PC-9 (cell line): ENCODE measurements at places on chromosomes 4 and X. TPM values are rescaled to one million over a fixed set of nuclear protein-coding genes. Genes with fewer than 3 reads are reported as not detected.

DNA sequence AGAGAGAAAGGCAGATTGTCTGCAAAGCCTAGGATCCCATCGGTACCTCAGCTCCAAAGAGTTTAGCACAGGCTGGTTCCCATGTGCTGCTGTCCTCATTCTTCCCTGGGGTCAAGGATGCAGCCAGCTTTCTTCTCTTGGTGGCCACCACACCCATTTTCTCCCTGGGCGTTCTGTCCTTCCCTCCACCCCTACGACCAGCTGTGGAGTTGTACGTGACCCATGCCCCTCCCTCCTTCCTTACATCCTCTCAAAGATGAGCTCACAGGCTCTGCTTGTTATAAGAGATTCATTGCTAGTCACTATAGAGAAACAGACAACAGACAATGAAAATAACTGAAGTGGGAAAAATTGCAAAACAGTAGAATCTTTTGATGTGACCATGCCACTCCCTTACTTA, 74.0 kb upstream of the KLF3 start:
- no peaks in the 10 kb centered on the region for H3K36me3 ChIP-seq
- H3K27me3 ChIP-seq = no peaks in the 10 kb centered on the region
- DNase-seq = no peak
- H3K4me3 ChIP-seq = no peak overlapping the region

DNA sequence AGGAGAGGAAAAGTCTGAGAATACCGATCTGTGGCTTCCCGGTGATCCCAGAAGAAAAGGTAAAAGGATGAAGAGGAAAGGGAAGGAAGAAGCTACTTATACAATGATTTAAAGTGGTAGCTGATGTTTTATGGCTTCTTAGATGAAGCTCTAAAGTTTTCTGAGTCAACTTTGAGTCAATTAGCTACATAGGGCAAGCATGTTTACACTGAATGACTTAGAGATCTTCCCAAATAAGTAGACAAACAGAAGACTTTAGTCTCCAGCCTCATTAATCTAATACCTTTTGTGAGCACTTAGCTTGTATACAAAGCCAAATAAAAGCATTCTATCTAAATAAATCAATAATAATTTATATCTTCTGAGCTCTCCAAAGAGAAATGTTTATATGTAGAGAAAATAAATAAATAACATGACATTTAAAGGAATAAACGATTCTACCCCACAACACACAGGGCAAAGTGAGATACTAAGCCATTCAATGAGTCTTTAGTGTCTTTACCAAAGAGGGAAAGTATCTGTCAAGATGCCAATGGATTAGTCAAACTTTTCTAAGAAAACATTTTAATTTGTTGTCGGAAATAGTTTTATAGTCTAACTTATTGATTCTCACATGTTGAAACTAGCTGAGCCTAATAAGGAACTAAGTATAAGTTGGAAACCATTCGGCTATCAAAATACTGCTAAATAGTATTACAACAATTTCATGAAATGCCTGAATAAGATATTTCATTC, 46.0 kb upstream of the TMEM184C start:
- H3K27ac ChIP-seq = no peak overlapping the region
- DNase-seq = no peak
- H3K36me3 ChIP-seq = no peaks in the 10 kb centered on the region
- no peak overlapping the region for H3K4me3 ChIP-seq

GRCh38 chrX:98548519-98548918, 1664.8 kb downstream of the RPA4 start:
- H3K36me3 ChIP-seq = no peaks in the 10 kb centered on the region
- H3K27me3 ChIP-seq = no peaks in the 10 kb centered on the region
- no peaks in the 10 kb centered on the region for H3K4me1 ChIP-seq
- no peak overlapping the region for H3K27ac ChIP-seq

Gene SPIN2B
- total RNA-seq = 31.2 and 36.0 TPM in 2 replicates

DNA sequence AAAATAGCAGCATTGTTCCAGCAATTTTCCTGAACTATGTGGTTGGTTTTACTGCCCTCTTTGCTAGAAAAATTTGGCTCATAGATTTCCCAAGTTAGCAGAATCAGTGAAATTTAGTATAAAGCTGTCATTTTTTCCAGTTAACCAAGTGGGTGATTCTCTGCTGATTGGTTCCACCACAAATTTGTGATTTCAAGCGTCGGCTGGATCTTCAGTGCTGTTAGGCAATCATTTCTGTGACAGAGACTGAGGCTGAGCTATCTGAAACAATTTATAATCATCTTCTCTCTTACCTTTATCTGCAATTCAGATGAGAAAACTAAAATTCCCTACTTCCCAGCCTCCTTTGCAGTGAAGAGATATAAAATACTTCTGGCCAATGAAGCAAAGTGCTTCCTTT, 68.6 kb upstream of the OTUD4 start:
- no peaks in the 10 kb centered on the region for H3K4me1 ChIP-seq
- no peak for DNase-seq
- H3K27me3 ChIP-seq = no peaks in the 10 kb centered on the region
- H3K4me3 ChIP-seq = no peak overlapping the region
- H3K27ac ChIP-seq = no peak overlapping the region

Gene MSN
- 177 and 235 TPM in 2 replicates for total RNA-seq

Gene TLR6
- total RNA-seq = 7.9 and 9.3 TPM in 2 replicates

- H3K27me3 ChIP-seq = no peaks in the 10 kb centered on the region
- H3K27ac ChIP-seq = no peak overlapping the region
- H3K36me3 ChIP-seq = no peaks in the 10 kb centered on the region; the same call in 1 of the 2 replicates
- H3K4me1 ChIP-seq = no peaks in the 10 kb centered on the region
Measured at GRCh38 chr4:38049545-38050170, 89.5 kb downstream of the PTTG2 start.

Gene FGF5
- total RNA-seq = not detected in 2 replicates

DNA sequence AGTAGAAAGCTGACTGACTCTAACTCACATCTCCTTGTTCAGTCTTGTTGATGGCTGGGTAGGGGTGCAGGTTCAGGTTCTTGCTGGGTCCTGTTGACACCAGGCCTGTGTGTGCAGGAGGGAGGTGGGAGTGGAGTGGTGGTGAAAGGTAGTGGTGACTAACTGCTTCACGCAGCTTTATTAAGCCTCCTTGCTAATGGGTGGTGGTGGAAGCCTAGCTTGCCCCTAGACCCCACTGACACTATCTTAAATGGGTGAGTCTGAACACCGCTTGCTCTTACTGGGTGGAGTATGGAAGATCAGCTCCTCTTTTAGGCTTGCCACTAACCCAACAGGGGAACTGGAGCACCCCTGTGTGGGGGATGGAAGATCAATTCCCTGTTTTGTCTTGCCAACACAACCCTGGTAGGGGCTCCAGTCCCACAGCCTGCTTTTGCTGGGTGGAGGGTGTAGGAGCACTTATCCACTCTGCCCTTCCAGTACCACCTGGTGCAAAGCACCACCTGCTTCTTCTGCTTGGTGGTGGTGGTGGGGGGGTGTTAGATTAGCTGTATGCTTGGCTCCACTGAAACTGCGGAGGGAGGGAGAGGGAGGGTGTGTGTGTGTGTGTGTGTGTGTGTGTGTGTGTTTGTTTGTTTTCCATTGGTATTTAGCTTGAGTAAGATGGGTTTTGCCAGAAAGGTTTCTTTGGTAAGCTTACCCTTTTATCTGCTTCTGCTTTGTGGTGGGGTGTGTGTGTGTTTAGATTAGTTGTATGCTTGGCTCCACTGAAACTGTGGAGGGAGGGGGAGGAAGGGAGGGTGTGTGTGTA, 25.6 kb downstream of the KDM6A start:
- H3K27ac ChIP-seq = no peak overlapping the region
- no peak for DNase-seq
- H3K27me3 ChIP-seq = no peaks in the 10 kb centered on the region
- H3K4me3 ChIP-seq = no peak overlapping the region
- H3K36me3 ChIP-seq = no peaks in the 10 kb centered on the region

DNA sequence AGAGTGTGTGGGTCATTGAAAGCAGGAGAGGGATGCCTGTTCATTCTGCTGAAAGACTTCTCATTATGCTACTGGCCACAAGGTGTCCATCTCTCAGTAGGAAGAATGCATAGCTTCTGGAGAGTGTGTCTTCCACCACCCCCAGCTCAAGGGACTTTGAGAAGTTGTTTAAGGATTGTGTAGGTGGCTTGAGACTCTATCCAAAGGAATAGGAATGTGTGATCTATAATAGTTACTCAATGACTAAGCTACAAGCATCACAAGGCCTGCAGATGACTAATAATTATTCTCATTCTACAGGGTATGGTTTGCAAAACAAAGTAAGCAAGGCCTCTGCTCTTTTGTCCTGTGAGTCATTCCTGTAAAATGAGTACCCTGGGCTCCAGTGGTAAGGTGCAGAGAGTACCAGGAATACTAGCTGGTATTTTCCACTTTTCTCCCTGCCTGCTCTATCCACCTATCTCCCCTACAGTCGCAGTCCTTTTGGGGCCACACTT, 279.8 kb upstream of the BOD1L1 start:
- peak; percentile 99 for DNase-seq
- H3K4me1 ChIP-seq = peaks cover 25% of the 10 kb centered on the region
- H3K4me3 ChIP-seq = no peak overlapping the region
- H3K27ac ChIP-seq = peak overlapping the region; percentile 94
- no peaks in the 10 kb centered on the region for H3K27me3 ChIP-seq

- no peaks in the 10 kb centered on the region for H3K4me1 ChIP-seq
- no peaks in the 10 kb centered on the region for H3K36me3 ChIP-seq
- H3K27me3 ChIP-seq = no peaks in the 10 kb centered on the region
- H3K27ac ChIP-seq = no peak overlapping the region
Measured at GRCh38 chrX:2401201-2401589, 99.6 kb downstream of the DHRSX start.

GRCh38 chr4:26319949-26320537, 771 bp upstream of the RBPJ start:
- H3K27me3 ChIP-seq = no peaks in the 10 kb centered on the region
- peak overlapping the region; percentile 88 for H3K27ac ChIP-seq
- peak; percentile 38 for DNase-seq
- peaks cover 20% of the 10 kb centered on the region; the same call in 1 of the 2 replicates for H3K4me1 ChIP-seq

GRCh38 chr4:176482972-176483371, 163.2 kb downstream of the SPCS3 start:
- H3K36me3 ChIP-seq = no peaks in the 10 kb centered on the region
- H3K4me1 ChIP-seq = no peaks in the 10 kb centered on the region
- no peak overlapping the region for H3K4me3 ChIP-seq
- H3K27ac ChIP-seq = no peak overlapping the region
- no peaks in the 10 kb centered on the region for H3K27me3 ChIP-seq

Gene MAGEB17
- not detected in 2 replicates for total RNA-seq

DNA sequence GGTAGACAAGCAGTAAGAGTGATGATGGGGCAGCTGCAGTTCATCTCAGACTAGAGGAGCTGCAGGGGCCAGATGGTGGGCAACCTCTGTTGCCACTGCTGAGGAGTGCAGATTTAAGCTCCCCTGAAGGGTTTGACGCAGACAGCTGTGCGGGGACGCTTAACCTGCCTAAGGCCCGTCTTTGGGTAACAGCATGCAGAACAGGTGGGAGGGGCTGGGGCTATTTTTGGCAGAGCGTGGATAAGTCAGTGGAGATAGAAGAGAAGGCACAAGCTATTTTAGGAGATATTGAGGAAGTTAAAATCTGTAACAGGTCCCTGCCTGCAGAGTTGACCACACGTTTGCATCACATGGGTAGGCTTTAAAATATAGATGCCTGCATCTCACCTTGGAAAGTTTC, 10.5 kb downstream of the CD99 start:
- peaks cover 40% of the 10 kb centered on the region for H3K4me1 ChIP-seq
- no peak overlapping the region for H3K4me3 ChIP-seq
- no peak for DNase-seq
- H3K36me3 ChIP-seq = peaks cover 3% of the 10 kb centered on the region; the same call in 1 of the 2 replicates
- H3K27me3 ChIP-seq = no peaks in the 10 kb centered on the region
- no peak overlapping the region for H3K27ac ChIP-seq

Gene SCML2
- total RNA-seq = 0.53 and 0.92 TPM in 2 replicates

- no peak overlapping the region for H3K4me3 ChIP-seq
- H3K4me1 ChIP-seq = no peaks in the 10 kb centered on the region
- no peaks in the 10 kb centered on the region for H3K27me3 ChIP-seq
- no peak for DNase-seq
- H3K36me3 ChIP-seq = no peaks in the 10 kb centered on the region
Measured at GRCh38 chrX:29545878-29546277, 669.5 kb upstream of the MAGEB2 start.

GRCh38 chr4:3440979-3441500, 728 bp upstream of the HGFAC start:
- no peaks in the 10 kb centered on the region for H3K36me3 ChIP-seq
- no peak for DNase-seq
- H3K27ac ChIP-seq = no peak overlapping the region
- no peak overlapping the region for H3K4me3 ChIP-seq
- no peaks in the 10 kb centered on the region for H3K27me3 ChIP-seq
- H3K4me1 ChIP-seq = peaks cover 10% of the 10 kb centered on the region; the same call in 1 of the 2 replicates

DNA sequence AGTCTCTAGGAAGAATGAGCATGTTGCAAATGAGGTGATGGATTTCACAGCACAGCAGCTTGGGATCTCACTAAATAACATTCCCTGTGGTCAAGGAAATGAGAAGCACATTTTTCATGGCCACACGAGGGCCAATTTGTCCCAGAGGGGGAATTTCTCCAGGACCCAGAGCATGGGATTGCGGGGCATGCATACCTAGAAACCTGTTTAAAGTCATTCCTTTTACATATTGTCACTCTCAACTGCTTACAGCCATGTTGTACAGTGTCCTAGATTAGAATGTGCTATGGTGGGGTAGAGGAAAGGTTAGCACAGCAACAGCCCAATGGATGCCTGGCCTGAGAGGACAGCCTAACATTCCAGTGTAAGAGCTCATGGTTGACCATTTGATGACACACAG, 37.4 kb upstream of the NLGN4X start:
- H3K4me1 ChIP-seq = no peaks in the 10 kb centered on the region
- H3K27ac ChIP-seq = no peak overlapping the region
- H3K4me3 ChIP-seq = no peak overlapping the region
- no peaks in the 10 kb centered on the region for H3K27me3 ChIP-seq
- DNase-seq = no peak

DNA sequence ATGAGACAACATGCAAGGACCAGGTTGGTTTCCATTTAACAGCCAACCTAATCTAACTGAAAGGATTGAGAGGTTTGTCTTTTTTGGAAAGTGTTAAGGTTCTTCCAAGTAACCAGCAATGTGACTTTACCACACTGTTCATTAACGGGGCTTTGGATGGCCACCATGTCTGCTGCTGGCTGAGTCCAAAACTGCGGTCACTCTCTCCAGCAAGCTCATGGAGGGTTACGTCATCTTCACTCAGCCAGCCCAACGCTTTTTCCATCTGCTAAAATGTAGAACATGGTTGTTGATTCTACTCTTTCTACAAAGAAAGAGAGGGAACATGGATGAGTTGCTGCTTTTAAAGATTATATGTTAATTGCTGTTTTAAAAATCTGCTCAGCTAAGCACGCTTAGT, 11.0 kb downstream of the PKD2 start:
- DNase-seq = no peak
- peaks cover 11% of the 10 kb centered on the region for H3K4me1 ChIP-seq
- no peaks in the 10 kb centered on the region for H3K36me3 ChIP-seq
- peak overlapping the region; percentile 65 for H3K27ac ChIP-seq
- H3K4me3 ChIP-seq = no peak overlapping the region
- no peaks in the 10 kb centered on the region for H3K27me3 ChIP-seq

Gene MOSPD2
- total RNA-seq = 15.8 and 19.4 TPM in 2 replicates

GRCh38 chr4:25937801-25938200, 23.8 kb downstream of the SMIM20 start:
- H3K4me3 ChIP-seq = no peak overlapping the region
- no peaks in the 10 kb centered on the region for H3K4me1 ChIP-seq
- H3K27ac ChIP-seq = no peak overlapping the region
- no peak for DNase-seq
